AG08395 (cell line): ENCODE measurements at places on chromosomes 3 and 15.

- no peak for DNase-seq
Observed at GRCh38 chr3:184556582-184557347, 4.8 kb upstream of the EPHB3 start.

DNA sequence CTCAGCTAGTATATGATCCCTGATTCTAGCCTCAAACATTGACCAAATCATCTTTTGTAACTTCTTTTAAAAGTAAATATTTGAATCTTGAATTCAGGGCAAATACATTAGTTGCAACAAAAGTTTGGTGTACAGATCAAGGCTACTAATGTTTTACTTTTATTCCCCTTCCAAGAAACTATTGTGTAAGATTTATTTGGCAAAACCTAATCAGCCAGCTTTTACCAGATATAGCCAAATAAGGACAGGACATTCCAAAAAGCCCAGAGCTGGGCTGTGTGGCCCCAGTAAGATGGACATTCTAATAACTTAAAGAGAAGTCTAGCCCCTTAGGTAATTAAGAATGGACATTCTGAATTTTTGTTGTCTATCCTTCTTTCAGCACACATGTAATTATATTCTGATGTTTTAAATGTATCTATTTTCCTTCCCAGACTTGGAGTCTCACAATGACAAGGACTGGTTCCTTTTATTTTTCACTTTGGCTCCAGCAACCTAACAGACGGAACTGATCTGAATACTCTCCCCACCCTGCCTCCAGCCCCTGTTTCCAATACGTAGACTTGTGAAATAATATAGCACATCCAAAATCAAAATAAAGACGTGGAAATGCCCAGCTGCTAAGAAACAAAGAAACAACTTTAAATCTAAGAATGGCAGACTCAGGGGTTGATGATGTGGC is 48.1 kb downstream of the STARD5 start:
- peak; percentile 18 for DNase-seq

DNA sequence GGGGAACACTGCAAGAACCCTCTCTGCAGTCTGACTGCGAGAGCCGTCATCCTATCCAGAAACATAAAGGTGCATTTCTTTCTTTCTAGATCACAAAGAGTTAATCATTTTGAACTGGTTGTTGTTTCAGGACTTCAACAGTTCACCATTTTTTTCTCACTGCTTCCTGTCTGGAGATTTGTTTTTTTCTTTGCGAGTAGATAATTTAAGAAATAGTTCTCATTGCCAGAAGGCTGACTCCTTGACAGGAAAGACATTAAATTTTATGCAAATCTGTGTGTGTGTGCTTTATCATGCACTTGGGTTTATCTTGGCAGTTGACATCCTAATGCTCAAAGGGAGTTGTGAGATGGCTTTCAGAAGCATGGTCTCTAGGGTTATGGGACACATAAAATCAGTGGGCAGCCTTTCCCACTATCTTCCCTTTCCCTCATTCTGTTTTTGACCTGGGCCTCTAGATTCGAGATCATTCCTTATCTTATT is 123.5 kb upstream of the TBL1XR1 start:
- DNase-seq, result no peak

- no peak for DNase-seq
Observed at GRCh38 chr3:9409981-9410854, 12.8 kb downstream of the SETD5 start.

DNA sequence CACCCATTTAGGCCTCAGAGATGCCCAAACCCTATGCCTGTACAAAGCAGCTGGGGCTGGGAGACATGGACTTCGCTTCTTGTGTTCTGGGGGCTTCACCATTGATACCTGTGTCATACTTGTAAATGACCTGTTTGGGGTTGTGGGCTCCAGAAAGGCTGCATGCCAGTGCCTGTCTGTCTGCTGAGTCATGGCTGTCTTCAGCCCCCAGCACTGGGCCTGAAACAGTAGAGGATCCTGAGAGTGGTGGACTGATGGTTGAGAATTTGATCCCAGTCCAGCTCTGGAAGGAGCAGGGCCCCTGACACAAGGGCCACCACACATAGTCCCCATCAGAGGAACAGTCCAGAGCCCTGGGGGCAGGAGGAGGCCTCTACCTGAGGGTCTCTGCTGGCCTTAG is 24.6 kb upstream of the APEH start:
- no peak for DNase-seq

DNA sequence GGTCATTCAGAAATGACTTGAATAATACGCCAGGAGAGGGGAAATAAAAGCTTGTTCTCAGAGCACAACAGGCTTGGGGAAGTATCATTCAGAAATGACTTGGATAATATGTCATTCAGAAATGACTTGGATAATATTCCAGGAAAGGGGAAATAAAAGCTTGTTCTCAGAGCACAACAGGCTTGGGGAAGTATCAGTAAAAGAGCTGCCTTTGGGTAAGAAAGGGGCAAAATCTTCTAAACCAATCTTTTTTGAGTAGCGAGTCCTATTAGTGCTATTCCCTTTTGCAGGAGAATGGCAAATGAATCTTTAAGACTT is 20.9 kb downstream of the GABRR3 start:
- no peak for DNase-seq

DNA sequence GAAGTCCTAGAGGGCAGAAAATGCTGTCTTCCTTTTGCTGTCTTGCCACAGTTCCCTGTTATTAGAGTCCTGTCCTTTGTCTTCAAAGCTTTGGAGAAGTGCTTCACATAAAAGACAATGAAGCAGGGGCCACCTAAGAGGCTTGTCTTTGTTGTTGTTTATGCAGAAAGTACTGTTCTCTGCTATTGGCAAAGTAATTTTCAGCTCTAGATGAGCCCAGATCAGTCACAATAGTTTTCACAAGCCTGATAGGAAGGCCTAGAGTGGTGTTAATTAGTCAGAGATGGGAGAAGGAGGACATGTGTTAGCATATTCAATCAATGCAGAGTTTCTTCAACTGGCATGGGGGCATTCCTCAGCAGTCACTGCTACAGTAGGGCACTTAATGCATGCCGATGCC is 300.0 kb downstream of the PTPRG start:
- no peak for DNase-seq

DNA sequence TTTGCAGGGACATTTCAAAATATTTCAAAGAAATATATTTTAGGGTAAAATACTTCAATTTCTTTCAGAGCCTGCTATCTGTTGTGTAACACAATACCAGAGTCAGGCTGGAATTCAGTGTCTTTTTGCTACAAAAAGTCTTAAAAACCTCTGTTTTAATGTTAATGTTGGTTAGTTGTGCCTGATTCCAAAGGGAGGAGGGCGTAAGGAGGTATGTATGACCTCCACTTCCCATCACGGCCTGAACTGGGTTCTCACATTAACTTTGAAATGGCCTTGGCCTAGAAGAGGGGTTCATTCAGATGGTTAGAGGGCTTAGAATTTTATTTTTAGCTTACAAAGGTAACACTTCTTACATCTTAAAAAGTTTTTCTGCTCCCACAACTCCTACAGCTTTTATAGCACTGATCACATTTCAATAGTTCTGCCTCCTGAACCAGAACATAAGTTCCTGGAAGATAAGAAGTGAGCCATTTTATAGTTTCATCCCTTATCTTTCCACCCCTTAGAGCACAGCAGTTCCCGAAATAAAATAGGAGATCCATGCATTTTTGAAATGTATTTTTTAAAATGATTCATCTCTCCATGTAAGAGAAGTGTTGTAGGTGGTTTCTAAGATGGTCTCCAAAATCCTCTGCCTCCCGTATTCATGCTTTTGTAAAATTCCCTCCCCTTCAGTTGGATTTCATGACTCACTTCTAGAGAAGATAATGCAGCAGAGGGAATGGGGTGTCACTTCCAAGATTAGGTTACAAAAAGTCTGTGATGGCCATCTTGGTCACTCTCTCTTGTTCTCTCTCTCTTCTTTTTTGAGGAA is 543.1 kb upstream of the NECTIN3 start:
- DNase-seq, result no peak

GRCh38 chr3:122695927-122696561 is 15.4 kb downstream of the PARP14 start:
- no peak for DNase-seq

DNA sequence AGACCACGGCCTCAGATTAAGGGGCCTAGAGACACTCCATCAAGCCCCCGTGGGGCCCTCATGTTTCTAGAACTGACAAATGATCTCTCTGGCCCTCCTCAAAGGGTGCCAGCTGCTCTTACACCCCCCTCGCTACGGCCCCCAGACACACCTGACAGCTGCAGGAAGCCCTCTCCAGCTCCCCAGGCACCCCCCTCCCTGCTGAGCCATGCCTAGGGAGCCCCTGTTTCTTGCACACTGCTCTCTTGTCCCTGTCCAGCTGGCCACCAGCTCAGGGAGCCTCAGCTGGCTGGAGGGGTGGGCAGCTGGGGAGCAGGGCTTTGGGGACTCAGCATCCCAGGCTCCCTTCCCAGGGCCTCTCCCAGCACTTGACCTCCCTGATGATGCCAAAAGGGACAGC is 14.8 kb downstream of the TNK2 start:
- no peak for DNase-seq

DNA sequence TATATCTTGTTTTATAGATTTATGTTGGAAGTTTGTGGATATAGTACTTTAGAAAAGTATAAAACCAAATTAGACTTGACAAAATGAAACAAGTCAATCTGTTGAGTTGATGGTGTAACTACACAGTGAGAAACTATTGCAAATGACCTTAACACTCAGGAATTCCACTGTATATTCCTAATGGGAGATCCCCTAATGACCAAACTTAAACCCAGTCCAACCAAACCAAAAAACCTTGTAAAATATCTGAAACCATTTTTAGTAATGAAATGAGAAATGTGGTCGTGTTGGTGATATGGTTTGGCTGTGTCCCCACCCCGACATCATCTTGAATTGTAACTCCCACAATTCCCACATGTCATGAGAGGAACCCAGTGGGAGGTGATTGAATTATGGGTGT is 31.9 kb upstream of the ATP13A3 start:
- no peak for DNase-seq

DNA sequence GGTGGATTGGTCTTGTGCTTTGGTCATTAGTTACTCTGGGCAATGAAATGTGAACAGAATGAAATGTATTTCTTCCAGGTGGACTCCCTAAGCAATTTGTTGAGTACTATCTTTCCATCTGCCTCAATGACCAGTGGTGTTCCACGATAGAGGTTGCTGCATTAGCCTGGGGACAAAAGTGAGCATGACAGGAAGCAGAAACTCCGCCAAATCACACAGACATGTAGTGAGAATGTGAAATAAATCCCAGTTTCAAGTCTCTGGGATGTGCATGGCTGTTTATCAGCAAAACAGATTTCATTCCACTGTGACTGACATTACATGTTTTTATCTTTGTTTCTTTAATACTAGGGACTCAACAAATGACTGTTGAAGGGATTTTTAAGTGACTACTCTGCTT is 63.3 kb upstream of the DCBLD2 start:
- no peak for DNase-seq

- no peak for DNase-seq
Observed at GRCh38 chr3:162718697-162719096, 1222.1 kb downstream of the OTOL1 start.

- no peak for DNase-seq
Observed at GRCh38 chr15:100284191-100284590, 57.6 kb downstream of the ADAMTS17 start.

DNA sequence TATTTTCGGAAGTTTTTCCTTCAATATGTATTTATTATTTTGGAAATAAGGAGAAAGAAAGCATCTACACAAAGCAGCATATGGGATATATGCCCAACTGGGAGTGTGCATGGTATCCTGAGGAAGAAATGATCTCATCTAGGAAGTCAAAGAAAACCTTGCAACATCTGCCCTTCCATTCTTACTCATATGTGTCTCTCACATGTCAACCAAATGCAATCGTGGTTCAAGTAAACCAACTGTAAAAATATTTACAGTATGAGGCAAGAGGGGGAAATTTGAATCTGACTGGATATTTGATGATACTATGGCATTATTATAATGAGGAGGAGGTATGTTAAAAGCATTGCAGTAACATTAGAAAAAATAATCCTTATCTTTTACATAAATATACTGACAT is 3.2 kb upstream of the SCG3 start:
- DNase-seq, result no peak

DNA sequence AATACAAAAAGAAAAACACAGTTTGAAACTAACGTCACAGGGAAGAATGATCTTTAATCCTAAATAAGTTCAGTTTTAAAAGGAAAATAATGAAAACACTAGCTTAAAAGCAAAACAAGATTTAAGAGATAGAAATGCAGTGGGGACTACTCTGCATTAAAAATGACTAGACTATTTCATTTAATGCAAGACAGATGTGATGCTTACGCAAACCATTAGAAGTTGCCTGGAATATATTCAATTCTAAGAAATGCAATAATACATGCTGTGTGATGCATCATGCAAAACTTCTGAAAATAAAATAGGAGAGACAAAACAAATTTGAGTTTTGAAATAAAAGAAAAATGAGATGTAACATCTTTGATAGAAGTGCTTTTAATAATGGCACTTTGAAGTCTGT is 97.6 kb upstream of the STRIT1 start:
- DNase-seq, result peak; percentile 68

DNA sequence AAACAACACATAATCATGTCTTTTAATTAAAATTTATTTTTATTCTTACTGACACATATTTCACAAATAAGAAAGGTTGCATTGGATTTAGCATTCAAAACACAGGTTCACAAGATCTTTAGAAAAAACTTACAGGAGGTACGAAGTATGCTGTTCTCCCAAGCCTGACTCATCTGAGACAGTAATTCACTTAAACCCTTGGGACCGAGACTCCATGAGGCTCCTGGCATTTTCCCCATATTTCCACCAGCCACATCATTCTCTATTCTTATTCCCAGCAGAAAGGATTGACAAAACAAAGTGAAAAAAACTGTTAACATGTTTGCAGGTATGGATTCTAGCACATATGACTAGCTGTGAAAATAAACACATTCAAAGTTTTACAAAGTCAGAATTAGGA is 52.6 kb downstream of the CNTN3 start:
- peak; percentile 73 for DNase-seq

DNA sequence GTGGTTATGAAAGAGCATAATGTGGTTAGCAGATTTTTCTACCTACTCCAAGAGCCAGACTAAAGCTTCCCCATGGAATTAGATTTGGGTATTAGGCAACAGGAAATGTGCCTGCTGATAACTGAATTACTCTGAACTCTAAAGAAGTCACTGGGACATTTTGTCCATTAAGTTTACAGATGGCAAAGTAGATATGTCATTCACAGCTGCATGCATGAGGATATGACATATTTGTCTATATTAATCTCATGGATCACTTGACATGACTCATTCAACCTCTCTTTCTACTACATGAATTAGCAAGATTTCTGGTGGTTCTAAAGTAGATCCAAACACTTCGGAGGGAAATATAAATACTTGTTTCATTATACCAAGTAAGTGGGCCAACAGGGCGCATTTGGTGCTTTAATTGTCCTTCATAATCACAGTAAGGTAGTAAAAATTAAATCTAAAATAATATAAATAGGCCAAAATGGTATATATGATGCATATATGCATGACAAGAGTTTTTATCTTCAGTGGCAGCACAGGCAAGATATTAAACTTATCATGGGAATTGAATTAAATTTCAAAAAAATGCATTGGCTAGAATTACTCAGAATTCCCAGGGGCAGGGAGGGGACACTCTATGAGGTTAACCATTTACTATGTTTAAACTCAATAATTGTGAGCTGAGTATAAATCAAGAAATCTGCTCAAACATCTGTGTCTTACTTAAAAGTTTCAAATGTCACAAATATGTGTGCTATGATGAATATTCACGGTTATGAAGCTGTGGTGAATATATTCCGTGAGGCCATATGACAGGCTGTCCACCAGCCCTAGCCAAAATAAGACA is 365.3 kb upstream of the KCNMB2 start:
- peak; percentile 46 for DNase-seq
